Stimulated activated CD8-positive, alpha-beta memory T cell treated with anti-CD3 and anti-CD28 coated beads, Interleukin-4, amount 100 ng/mL, for 1 hour (primary cell): ENCODE measurements at places on chromosomes 2 and 18.

- DNase-seq = no peak
Measured at GRCh38 chr2:230777721-230778120, 65.1 kb downstream of the CAB39 start.

DNA sequence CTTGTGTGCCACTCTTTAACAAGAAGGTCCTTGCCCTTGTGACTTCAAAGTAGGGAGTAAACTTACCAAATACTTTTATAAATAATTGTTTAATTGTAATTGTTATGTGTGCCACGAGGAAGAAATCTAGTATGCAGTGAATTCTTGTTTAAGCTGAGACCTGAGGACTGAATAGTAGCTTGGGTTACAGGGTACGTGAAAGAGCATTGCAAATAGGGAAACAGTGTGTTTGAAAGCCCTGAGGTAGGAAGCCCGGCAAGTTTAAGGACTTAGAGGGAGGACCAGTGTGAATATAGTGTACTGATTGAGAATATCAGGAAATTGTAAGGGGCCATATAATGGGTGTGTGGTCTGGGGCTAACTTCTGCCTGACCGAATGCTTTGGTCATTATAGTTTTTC is 26.2 kb downstream of the PHLPP1 start:
- no peak for DNase-seq

- DNase-seq = no peak
Measured at GRCh38 chr2:58434692-58435091, 193.6 kb upstream of the FANCL start.

DNA sequence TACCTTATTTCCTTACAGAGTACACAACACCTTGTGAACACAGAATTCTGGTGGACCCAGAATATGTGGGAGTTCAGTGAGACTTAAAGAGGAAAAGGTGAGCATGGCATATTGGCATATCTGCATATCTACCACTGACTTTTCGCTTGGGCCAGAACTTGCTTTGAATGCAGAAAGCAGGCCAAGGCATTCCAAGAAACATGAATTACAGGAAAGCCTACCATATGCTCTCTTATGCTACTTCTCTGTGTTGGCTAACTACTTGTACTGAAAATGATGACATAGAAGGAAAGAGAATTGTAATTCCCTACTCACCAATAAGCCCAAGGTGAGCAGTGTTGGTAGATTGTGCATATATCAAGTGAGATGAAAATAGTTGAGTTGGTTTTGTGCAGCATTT is 31.4 kb upstream of the CCDC93 start:
- no peak for DNase-seq

- DNase-seq = no peak
Measured at GRCh38 chr2:188345831-188346458, 54.3 kb downstream of the GULP1 start.

GRCh38 chr18:55214969-55215368 is 255.7 kb upstream of the CCDC68 start:
- no peak for DNase-seq

DNA sequence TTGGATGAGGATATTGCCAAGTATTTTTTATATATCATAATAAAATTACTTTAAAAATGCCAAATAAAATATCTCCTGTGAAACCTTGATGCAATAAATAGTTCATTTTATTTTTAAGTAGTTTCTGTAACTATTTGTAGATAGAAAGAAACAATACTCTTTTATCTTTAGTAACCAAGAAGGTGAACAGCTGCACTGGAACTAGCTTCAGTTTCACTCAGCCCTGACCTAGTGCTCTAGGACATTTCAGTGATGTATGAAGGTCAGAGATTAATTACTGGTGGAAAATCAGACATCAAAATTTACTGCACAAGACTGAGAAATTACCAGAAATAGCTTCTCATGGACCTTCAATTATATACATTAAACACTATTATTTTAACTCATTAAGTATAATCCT is 1305.0 kb downstream of the CNTNAP5 start:
- DNase-seq = no peak

- no peak for DNase-seq
Measured at GRCh38 chr2:22912398-22912797, 472.6 kb upstream of the KLHL29 start.

DNA sequence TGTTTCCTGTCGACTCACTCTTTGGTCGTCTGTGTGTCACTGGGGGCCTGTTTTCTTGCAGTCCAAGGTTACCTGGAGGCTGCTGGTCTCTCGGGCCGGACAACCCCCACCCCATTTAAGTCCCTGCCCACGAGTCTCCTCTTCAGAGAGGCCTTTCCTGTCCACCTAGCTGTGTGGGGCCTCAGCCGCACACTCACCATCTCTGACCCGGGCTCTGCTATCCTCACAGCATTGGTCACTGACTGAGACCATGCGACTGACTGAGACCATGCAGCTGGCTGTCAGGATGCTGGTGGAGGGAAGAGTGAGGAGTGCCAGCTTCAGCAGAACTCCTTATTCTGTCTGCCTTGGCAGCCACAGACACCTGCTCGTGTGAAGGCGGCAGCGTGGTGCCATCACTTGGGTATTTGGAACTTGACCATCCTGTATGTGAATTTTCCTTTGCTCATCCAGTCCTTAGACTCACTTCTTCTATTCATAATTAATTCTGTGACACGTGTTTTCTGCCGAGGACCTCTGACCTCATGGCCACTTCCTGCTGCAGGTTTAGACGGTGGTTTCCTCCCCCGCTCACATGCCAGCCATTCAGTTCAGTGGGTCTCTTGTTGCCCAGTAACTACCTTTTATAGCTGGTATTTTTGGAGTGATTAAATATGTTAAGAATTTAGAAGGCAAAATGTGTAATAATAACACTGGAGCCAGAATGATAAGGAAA is 47.5 kb upstream of the ASB1 start:
- no peak for DNase-seq

DNA sequence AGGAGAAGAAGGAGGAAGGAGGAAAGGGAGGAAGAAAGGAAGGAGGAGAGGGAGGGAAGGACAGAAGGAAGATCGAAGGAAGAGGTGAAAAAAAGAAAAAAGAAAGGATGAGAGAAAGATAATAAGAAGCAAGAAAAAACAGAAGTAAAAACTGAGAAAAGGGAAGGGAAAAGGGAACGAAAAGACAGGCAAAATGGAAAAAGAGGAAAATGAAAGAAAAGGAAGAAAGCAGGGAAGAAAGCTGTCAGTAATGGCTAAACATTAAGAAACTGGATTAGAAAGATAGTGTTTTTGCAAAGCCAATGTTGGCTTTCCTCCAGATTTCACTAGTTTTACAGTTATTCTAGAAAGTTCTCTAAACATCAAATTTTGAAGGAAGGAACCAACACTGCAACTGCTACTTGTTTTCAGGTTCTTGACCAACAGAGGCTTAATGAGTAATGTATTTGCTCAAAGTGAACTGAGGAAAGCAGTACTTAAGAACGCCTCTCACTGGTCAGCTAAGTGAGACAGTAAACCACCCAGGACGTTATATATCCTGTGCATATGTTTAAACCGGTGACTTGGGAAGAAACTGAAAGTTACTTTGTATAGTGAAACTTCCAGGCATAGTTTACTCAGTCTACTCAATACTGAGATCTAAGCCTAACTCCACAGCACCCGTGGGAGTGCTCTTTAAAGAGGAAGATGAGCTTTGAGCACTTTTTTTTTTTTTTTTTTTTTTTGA is 286.2 kb upstream of the TRIB2 start:
- DNase-seq = no peak

DNA sequence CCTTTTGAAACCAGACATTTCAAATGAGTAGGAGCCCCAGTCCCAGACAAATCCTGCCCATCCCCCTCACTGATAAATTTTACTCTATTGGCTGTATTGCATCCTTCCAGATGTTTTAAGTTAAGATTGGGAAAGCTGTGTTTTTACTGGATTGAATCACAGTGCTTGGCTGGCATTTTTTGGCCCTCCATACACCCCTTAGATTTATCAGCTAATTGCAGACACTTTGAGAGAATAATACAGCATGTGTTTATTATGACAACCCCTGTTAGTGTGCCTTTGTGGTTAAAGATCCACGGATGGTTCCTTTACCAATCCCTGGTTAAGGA is 74.9 kb downstream of the ANTXR1 start:
- DNase-seq = no peak

DNA sequence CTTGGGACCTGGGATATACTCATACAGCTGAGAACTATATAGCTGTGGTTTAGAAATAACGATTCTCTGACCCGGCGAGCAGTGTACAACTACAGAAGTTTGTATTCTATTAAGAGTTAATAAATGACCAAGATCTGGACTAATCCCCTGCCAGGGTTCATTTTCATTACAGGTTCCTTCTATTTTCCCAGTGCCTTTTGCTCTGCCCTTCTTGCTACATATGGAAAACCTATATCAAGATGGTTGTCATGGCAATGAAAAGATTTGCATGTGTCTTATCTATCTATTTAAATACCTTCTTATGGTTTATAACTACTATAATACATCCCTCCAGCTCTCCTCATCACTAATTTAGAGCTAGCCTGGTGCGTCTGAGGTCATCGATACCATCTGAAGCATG is 965.2 kb downstream of the BCL11A start:
- no peak for DNase-seq

DNA sequence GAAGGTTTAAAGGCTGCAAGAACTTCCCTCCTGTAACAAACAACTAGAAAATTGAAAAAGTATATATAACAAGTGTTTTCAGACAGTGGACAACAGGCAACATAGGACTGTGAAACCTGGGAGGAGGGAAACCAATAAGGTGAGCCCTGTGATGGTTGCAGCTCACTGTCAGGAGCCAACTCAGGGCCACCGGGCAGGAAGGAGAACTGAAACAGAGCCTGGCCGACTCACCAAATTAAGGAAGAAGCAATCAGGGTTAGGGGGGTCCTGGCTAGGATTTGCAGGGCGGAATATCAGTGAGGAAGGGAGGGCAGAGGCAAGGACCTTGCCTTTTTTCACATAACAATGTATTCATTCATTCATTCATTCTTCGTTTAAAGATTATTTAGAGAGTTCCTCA is 21.8 kb upstream of the CNRIP1 start:
- DNase-seq = no peak

- DNase-seq = peak; percentile 37
Measured at GRCh38 chr2:237434866-237435311, 20.9 kb upstream of the COL6A3 start.

DNA sequence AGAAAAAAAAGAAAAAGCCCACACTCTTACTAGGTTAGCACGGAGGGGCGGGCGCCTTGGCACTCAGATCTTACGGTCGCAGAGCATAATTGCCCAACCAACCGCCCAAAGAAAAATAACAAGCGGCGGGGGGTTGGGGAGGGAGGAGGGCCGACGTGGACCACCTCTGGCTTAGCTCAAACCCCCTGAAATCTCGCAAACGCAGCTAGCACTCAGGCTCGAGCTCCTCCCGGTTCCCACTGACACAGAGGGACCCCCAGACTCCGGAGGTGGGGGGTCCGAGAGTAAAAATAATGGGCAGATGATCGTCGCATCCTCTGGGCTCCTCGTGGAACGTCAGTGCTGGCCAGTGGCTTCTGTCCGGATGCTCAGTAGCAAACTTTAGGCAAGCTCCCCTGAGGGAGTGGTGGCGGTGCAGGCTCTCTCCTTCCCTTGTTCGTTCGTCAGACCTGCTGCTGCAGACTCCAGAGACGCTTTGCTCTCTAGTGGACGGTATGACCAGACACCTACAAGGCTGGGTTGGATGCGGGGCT is 12.0 kb downstream of the CATIP start:
- no peak for DNase-seq

GRCh38 chr18:2281523-2282199 is 289.6 kb downstream of the METTL4 start:
- DNase-seq = no peak

DNA sequence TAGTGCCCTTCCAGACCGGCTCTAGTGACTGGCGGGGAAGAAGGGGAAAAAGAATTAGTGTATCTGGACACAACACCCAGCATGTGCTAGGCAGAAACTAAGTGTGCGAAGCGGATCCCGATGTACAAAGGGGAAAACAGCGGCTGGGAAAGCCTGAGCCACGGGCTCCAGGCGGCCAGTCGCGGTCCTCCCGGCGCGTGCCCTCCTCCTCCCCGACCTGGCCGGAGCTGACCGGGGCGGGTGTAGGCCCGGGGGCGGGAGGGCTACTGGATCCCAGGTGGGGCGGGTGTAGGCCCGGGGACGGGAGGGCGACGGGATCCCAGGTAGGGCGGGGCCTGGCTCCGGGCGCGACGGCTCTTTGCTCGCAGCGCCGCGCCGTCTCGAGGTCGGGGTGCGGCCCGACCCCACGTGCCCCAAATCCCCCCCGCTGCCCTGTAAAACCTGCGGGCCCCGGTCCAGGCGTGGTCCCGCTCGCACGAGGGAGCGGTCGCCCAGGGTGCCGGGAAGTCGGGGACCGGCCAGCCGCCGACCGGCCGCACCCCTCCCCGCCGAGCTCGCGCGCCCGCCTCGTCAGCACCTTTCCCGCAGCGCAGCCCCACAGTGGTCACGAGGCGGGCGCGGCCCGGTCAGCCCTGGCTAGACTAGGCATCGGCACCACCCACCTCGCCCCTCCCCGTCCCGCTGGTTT is 48.8 kb downstream of the C2orf42 start:
- DNase-seq = no peak

DNA sequence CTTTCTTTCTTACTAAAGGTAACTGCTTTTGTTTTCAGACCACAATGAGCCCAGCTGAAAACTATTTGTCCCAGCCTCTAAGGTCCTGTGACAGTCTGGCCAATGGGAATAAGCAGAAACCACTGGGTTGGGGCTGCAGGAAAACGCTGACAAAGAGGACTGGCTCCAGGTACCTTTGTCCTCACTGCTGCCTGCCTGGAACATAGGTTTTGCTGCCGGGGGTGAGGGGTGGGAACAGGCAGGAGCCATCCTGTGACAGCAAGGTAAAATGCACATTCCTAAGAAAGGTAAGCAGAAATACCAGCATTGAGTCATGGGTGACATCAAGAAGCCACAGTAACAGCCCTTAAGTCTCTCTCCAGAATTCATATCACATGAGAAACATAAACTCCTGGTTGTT is 21.6 kb downstream of the PTPN2 start:
- DNase-seq = no peak

- DNase-seq = no peak
Measured at GRCh38 chr2:173087793-173088496, 12.3 kb downstream of the MAP3K20 start.

DNA sequence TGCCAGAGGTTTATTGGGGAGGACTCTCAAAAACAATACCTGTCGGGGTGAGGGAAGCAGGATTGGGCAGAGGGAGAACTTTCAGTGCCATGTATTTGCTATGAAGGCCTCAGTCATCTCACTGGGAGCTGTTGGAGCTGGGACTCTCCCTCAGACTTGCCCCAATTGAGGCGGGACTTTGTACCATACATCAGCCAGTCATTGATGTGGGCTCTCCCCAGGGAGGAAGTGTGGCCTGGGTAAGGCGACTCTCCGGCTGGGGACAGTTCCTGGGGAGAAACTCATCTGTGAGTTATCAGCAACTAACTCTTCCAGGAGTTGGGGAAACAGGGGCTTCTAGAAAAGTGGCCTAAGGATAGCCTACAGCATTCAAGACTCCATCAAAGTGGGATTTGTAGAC is 66.5 kb downstream of the FTCDNL1 start:
- DNase-seq = no peak

DNA sequence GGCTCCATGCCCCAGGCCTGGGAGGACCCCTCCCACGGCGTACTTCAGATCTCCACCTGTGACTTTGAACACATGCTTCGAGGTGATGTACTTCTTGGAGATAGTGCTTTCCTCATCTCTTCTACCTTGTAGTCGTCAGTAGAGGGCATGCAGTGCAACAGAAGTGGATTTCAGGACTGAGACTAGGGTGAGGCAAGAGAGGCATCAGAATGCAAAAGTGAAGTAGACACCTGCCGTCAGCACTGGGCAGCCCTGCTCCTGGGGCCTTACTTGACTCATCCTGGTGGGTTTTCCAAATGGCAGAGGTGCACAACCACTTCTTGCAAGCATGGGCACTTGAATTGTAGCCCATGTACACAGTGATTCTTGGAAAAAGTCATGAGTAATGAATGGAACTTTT is 258.8 kb downstream of the NEDD4L start:
- no peak for DNase-seq

- DNase-seq = no peak
Measured at GRCh38 chr2:129205766-129206165, 773.7 kb upstream of the RAB6C start.
